ENCODE measurements at places on chromosomes 4 and X. TPM values are rescaled to one million over a fixed set of nuclear protein-coding genes. Genes with fewer than 3 reads are reported as not detected.

GRCh38 chr4:122666527-122667245, 45.8 kb upstream of the IL21 start:
- DNase-seq, result no peak

DNA sequence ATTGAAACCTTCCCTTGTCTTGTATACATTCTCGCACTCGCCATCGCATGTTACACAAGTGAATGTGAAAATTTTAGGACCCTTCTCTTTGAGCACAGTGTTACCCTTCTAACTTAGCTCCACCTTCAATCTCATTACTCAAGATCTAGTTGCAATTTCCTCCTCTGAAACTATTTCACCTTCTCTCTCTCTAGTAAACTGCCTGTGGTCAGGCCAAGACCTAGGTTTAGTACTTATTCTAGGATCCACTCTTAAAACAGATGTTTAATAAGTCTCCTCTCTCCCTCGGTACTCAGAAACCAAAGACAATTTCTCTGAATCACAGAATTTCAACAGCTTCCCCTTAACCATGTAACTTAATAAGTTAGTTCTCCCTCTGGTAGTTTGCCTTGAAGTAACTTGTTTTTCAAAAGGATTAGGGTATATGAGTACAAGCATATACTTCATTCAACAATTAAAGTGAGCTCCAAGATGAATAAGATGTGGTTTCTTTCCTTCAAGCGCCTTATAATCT, 156.0 kb downstream of the SH3KBP1 start:
- no peak for DNase-seq

DNA sequence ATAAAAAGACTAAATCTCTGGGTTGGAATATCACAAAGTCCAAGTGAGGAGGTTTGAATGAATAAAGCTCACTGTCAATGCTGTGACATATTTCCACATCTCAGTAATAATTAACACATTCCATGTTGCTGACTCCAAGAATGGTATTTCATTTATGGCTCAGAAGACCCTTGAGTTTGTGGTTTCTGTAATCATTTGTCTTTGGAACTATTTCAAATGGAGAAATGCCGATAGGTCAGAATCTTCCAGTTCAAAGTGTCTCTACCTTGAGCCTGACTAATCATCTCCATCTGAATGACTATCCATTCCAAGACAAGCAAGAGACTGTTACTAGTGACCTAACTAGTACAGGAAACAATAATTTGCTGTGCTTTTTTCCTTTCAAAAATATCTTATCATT, 24.2 kb upstream of the SLC2A9 start:
- no peak for DNase-seq

GRCh38 chrX:68839771-68840170, 10.9 kb downstream of the EFNB1 start:
- no peak for DNase-seq

Gene TLR10
- polyA plus RNA-seq, result 0.87 TPM

DNA sequence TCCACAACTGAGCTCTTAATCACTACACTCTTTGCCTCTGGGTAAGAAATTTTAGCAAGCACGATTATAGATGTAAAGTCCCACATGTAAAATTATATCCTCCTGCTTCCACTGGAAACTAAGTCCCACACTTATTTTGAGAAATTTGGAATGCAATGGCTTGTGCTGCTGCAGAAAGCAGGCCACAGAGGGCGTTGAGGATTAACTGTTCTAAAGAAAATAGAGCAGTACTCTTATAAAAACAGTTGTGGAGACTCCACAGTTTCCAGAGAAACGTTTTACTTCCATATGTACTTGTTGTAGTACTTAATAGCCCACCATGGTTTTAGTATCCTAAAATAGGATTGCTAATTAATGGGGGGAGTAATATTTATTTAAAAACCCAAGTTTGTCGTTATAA, 1.7 kb upstream of the CENPC start:
- DNase-seq, result no peak

GRCh38 chrX:16212436-16212835, 45.2 kb downstream of the MAGEB17 start:
- DNase-seq, result no peak

GRCh38 chr4:2725380-2725779, 30.8 kb downstream of the TNIP2 start:
- DNase-seq, result no peak

GRCh38 chr4:129148892-129149291, 52.9 kb downstream of the C4orf33 start:
- no peak for DNase-seq

- no peak for DNase-seq
Observed at GRCh38 chrX:134692233-134692632, 34.0 kb upstream of the PLAC1 start.

- DNase-seq, result no peak
Observed at GRCh38 chr4:184529283-184529682, 54.9 kb upstream of the IRF2 start.

GRCh38 chr4:73836373-73837279, at the start of gene CXCL6:
Gene CXCL6, plus strand, starts transcription at chr4:73836678. Its CDS starts 73 bp downstream, at chr4:73836751.
- no peak for DNase-seq

Measured in right renal cortex interstitium (tissue), 3 donors.